Neural progenitor cell (in vitro differentiated cells): ENCODE measurements at places on chromosomes 7 and 10. TPM values are rescaled to one million over a fixed set of nuclear protein-coding genes. Genes with fewer than 3 reads are reported as not detected.

- no peak for DNase-seq
Observed at GRCh38 chr10:79249186-79250121, 97.8 kb upstream of the PPIF start.

- no peak for DNase-seq
Observed at GRCh38 chr10:62113680-62114079, 155.0 kb downstream of the RTKN2 start.

The SMURF1 gene
- 31.0 and 34.5 TPM in 2 replicates for total RNA-seq

The TBXAS1 gene
- 1.5 TPM in 1 of 2 replicates, not detected in the other for total RNA-seq

GRCh38 chr7:3266240-3266639, 34.8 kb upstream of the SDK1 start:
- DNase-seq, result no peak

DNA sequence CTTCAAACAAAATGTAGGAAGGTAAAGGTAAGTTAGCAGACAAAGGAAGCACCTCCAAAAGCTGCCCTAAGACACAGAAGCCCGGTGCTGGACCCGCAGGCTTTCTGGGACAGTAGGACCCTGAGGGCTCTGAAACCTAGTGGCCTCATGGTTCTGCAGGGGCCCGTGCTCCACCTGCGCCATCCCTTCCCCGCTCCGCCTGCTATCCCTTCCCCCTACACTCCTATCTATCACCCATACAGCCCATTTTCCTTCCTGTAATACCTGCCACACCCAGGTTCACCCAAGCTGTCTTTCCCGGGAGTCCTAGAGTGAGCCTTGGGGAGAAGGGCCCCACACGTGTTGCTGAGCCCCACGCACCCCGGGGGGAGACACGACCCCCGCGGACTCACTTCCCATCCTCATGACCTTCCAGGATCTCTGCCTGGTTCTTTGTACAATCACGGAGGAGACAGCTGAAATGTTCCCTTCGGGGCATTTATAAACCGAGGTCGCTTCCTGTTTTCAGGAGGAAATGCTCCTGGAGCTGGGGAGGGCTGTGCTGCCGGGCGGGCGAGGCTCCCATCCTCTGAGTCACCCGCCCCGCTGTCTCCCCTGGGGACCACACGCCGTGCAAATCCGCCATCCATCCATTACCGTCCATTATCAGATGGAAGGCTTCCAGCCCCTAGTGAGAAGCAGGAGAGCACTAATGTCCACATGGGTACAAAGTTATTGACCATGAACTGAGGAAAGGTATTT, 251.7 kb upstream of the PITRM1 start:
- no peak for DNase-seq

GRCh38 chr7:3634396-3634795, 333.3 kb downstream of the SDK1 start:
- no peak for DNase-seq

DNA sequence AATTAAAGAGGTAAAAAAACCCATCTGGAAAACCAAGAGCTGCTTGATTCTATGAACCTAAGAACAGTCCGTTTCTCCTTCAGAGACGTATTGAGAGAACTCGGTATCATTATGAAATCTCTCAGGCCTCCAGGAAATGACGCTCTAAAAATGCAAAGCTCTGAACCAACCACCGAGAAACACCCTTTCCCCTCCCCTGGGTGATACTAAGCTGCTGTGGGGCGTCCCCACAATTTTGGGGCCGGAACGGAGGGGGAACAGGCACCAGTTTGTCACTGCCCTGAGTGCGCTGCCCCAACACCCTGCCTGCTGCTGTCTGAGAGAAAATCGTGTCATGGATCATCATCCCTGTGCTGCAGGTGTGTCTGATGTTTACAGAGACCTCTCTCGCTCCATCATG, 509.5 kb downstream of the DNAJB6 start:
- no peak for DNase-seq

GRCh38 chr7:69114374-69114773, 483.9 kb upstream of the AUTS2 start:
- no peak for DNase-seq

The HECW1 gene
- 0.11 and 0.28 TPM in 2 replicates for total RNA-seq

The VSTM4 gene
- 0.92 and 1.2 TPM in 2 replicates for total RNA-seq

- no peak for DNase-seq
Observed at GRCh38 chr7:17392846-17393245, 94.4 kb downstream of the AHR start.

- DNase-seq, result no peak
Observed at GRCh38 chr10:36491926-36492325, 633.5 kb upstream of the ANKRD30A start.

- DNase-seq, result no peak
Observed at GRCh38 chr7:2953099-2953498, 90.6 kb downstream of the CARD11 start.

The OR2A12 gene
- total RNA-seq, result not detected in 2 replicates

The CFAP69 gene
- total RNA-seq, result 2.2 and 4.8 TPM in 2 replicates

GRCh38 chr10:129849853-129850252, 114.2 kb downstream of the EBF3 start:
- DNase-seq, result no peak

DNA sequence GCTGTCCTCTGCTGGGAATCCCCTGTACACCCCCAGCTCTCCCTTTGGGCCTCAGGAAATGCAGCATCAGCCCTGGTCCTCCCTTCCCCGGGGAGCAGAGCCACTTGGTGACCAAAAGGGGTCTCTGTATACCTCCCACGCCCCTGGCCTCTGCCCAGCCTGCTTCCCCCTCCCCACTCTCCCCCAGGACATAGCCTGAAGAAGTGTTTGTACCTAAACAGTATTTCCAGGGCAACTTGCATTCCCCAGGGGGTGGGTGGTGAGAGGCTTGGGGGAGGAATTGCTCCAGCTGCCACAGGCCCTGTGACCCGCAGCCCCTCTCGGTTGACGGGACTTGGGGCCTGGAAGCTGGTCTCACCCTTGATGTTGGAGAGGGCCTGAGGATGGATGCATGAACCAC, 39.3 kb downstream of the TMEM270 start:
- DNase-seq, result no peak

- DNase-seq, result peak; percentile 88
Observed at GRCh38 chr7:127253281-127254162, 781 bp upstream of the GRM8 start.

GRCh38 chr7:2729893-2730716, 42.1 kb downstream of the AMZ1 start:
- DNase-seq, result no peak

DNA sequence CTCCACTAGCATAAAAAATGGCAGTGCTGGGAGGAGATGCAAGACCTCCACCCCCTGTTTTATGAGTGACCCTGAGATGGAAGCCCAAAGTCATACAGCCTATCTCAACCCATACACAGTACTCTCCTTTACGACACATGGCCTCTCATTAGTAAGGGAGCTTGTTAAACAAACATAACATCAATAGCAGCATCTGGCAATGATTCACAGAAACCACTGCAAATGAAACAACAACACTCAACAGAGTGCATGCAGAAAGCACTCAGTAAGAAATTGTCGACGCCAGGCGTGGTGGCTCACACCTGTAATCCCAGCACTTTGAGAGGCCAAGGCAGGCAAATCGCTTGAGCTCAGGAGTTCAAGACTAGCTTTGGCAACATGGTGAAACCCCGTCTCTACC, 27.5 kb upstream of the FIGNL1 start:
- no peak for DNase-seq

The NPFFR1 gene
- 0.06 TPM in 1 of 2 replicates, not detected in the other for total RNA-seq

DNA sequence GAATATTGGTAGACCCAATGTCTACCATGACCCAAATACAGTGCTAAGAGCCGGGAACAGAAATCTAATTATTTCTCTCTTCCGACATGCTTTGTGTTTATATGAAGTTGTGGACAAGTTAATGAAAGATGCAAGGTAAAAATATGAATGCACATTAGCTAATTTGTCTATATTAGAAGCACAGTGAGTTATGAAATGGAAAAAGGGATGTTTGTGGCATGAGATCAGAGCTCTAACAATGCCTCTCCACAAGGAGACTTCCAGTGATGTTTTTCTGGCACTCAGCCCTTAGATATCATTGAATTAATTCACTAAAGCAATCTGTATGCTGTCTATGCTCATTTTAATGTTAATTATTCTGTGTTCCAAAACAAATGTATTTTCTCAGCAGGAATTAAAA, 897.2 kb downstream of the CNTNAP2 start:
- DNase-seq, result no peak

GRCh38 chr7:22572937-22573336, 72.9 kb upstream of the STEAP1B start:
- no peak for DNase-seq

- no peak for DNase-seq
Observed at GRCh38 chr7:116629051-116629463, 42.9 kb upstream of the MET start.

GRCh38 chr10:132774902-132775863, 10.8 kb downstream of the NKX6-2 start:
- no peak for DNase-seq

GRCh38 chr7:101933688-101934121, 116.3 kb downstream of the CUX1 start:
- no peak for DNase-seq

DNA sequence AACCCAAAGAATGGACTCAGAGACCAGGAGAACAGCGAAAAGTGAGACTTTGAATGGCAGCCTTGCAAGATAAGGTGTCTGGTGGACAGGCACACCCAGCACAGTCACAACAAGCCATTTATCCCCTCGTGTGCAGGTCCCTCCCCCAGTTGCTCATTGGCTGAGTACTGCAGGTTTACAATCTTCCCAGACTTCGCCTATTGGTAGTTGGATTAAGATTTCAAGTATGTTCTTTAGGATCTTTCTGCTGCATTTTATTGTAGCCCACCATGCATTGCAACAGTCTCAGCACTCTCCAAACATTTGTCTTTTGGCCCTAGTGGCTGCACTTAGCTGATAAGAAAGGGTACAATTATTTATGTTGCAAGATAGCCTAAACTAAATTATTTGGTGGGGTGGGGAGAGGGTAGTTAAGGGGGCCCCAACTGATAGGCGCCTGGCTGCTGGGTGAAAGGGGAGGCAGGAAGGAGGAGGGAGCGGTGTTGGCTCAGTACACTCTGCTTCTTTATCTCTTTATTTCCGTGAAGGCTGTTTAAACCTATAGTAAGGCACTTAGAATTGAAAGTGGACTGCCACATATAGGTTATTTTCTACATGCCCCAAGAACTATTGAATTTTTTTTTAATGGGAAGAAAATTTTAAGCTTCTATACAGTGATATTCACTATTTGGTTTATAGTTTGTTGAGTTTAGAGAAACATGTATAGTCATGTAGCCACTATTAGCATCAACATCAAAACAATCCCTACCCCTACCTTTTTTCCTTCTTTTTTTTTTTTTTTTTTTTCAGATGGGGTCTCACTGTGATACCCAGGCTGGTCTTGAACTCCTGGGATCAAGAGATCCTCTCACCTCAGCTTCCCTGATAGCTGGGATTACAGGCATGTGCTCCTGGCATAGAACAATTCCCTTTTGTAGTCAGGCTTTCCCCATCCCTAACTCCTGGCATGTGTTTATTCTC, 54.2 kb downstream of the GUSB start:
- DNase-seq, result no peak

DNA sequence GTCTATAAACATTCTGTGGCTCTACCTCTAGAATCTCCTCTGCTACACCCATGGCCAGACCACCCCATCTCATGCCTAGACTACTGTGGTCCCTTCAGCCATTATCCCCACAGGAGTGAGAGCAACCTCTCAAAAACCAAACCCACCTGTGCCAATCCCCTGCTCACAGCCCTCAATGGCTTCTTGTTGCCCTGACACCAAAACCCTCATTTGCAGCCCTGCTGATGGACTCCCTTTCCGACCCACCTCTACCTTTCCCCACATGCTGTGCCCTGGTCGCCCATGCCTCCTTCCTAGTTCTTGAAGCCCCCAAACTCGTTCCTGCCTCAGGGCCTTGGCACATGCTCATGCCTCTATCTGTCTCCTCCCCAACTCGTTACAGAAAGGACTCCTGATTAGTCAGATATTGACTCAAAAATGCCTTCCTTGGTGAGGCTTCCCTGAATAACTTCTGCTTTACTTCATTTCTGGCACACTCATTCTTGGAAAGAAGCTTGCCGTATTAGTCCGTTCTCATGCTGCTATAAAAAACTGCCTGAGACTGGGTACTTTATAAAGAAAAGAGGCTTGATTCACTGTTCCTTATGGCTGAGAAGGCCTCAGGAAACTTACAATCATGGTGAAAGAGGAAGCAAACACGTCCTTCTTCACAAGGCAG, 104.2 kb downstream of the TEX36 start:
- no peak for DNase-seq

The PPP1R17 gene
- 0.09 TPM in 1 of 2 replicates, not detected in the other for total RNA-seq

DNA sequence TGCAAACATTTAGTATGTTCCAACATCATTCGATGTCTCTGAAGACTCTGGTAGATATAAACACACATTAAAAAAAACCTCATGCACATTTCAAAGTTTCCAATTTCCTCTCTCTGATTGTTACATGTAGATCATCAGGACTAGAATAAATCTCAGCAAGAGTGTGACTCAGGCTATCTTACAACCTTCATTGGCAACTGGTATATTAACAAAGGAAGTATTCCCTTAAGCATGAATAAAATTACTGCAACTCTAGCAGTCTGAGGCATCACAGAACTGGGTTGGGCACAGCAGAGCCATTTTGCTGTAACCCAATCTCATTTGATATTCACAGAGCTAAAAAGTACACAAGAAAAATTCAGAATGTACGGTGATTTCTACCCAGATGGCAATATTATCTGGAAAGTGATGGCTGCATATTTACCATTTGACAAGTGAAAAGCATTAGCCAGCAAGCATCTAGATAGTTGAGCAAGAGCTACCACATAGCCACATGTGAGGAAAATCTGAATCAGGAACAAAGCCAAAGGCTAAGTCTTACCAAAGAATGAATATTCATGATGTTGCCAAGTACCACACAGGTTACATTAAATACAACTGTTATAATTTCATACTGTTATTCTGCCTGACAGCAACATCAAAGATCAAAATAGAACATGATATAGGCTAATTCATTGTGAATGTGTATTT, 232.2 kb downstream of the CRPPA start:
- DNase-seq, result no peak

DNA sequence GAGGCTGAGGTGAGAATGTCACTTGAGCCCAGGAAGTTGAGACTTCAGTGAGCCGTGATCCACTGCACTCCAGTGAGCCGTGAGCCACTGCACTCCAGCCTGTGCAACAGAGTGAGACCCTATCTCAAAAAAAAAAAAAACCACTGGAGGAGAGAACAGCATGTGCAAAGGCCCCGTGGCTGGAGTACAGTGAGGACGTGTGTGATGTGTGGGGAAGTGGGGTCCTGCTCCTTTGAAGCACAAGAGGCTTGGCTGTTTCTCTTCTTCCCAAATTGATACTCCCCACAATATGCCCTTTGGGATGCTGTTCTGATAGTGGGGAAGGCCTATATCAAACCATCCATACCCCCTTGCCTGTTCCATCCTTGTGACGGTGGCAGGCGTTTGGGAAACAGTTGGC, 68.2 kb downstream of the C10orf105 start:
- DNase-seq, result no peak

DNA sequence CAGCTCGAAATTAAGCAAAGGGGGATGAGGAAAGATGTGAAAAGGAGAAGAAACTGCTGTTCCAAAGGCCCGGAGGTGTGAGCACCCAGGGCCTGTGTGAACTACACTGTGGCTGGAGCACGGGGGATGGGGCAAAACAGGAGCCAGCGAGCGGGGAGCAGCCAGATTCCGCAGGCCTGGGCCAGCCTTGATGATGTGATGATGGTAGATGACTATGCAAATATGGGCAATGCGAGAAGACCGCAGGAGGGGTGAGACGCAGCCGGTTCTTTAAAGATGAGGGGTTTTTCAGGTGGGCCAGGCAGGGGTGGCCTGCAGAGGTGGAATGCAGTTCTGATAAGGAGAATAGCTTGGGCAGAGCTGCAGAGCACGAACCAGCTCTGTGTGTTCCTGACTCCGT, 61.5 kb downstream of the LANCL2 start:
- DNase-seq, result no peak
